ENCODE measurements at places on chromosomes 12 and 14.

GRCh38 chr14:100096656-100097055 lies 31.4 kb downstream of the EVL start:
- DNase-seq: peak; percentile 18

DNA sequence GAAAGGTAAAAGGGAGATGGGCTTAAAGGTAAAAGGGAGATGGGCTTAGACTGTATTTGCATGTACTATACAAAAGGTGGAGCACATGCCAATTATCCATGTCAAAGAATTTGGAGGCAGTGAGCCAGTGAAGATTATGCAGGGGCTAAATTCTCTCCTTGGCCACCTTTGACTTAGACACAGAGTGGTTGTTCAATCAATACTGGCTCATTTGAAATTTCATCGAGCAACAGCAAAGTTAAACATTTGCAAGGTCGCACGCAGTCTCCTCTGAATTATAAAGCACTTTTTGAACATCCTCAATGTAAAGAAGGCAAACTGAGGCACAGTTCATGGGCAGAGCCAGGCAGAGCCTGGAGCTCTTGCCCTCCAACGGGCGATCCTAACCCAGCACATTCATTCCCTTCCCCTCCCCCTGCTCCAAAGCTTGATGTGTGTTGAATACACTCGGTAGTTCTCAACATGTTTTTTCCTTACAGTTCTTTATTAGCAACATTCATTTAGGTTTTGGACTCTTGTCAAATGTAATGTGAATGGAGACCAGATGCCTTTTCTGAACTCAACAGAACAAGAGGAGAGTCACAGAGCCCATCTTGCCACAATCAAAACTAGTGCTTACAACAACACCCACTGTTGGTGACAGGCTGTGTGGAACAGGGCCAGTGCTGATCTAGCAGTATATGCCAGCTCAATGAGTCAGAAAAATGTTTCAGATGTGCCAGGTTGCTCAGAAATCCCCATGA lies 169.7 kb upstream of the G2E3 start:
- no peak for DNase-seq

DNA sequence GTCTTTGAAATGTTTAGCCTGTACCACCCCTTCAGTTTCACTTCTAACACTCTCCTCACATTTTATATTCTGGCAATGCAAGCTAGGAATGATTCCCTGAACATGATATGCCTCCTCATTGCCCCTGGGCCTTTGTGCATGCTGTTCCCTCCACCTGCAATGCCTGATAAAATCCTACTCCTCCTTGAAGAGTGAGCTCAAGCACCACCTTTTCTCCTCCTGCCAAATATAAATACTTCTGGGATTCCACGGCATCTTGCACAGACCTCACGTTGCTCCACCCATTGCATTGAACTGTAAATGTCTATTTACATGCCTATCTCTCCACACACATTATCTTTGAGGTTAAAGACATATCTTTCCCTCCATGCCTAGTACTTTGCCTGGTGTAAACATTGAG lies 21.1 kb downstream of the NKX2-1 start:
- DNase-seq: no peak

- DNase-seq: peak; percentile 75
These were observed at the start of gene HOXC5 for GRCh38 chr12:54032627-54033100. TSS of gene HOXC5 (plus strand) at chr12:54033050. CDS start at chr12:54033123, 73 bp downstream.

GRCh38 chr12:13948621-13949020 lies 32.8 kb downstream of the GRIN2B start:
- DNase-seq: no peak

GRCh38 chr12:15669256-15669948 lies 119.8 kb downstream of the EPS8 start:
- no peak for DNase-seq

GRCh38 chr12:88553941-88554658 lies 26.2 kb downstream of the KITLG start:
- no peak for DNase-seq

DNA sequence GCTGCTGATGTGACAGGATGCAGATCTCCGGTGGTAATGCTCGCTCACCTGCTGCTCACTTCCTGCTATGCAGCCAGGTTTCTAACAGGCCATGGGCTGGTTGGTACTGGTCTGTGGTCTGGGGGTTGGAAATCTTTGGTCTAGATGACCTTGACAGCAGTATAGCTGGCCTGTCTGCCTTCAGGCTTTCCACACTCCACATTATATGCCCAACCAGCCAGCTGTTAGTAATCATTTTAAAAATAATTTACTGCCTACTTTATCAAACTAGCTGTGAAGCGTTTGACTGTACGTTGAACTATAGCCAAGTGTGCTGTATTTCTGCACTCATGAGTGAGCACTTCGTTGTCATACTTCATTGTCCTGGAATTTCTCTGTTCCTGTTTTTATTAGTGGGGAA lies 424.0 kb upstream of the GARIN6 start:
- no peak for DNase-seq

DNA sequence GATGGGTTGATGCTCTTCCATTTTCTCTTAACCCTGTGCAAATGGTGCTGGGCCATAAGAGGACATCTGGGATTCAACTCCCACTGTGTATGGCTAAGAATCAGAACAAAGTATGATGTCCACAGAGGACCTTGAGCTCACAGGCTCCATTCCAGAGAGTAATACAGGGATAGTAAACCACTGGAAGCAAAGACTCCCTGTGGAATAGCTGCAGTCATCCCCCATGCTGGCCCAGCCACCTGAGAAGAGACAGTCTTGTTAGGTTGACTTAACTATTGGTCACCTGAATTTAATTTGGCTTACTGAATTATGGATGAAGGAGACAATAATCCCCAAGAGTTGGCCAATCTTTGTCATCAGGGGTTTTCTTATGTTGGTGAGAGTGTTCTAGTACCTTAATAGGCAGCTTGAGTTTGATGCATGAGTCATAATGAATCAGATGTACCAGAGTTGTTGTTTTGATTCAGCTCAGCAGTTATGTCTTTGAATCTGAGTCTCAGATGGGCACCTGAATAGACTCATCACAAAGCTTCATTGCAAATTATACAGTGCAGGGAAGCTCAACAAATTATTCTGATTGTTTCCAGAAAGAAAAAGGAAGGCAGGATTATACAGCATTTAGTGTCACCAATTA lies 122.7 kb downstream of the SSPN start:
- DNase-seq: peak; percentile 58

GRCh38 chr12:108477055-108477880 lies 37.8 kb upstream of the FICD start:
- DNase-seq: no peak

DNA sequence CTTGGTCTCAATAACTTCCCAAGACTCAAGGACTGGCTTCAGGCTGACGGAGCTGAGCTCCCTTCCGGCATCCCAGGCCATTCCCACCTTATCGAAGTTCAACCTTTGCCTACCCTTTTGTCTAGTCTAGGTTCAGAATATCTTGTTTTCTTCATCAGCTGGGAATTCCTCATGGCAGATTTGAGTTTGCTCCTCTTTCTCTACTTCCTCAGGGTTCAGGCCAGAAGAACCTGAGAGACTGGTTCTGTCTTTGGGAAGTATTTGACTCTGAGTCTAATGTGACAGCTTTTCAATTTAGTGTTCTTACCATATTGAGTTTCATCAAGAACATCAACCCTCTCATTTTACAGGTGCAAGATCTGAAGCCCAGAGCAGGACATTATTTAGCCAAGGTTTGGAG lies 2.1 kb downstream of the BIN2 start:
- no peak for DNase-seq

- DNase-seq: no peak
These were observed 28.5 kb downstream of the CD9 start for GRCh38 chr12:6228535-6229223.

GRCh38 chr14:63273717-63274655 lies 44.7 kb downstream of the GPHB5 start:
- DNase-seq: no peak

DNA sequence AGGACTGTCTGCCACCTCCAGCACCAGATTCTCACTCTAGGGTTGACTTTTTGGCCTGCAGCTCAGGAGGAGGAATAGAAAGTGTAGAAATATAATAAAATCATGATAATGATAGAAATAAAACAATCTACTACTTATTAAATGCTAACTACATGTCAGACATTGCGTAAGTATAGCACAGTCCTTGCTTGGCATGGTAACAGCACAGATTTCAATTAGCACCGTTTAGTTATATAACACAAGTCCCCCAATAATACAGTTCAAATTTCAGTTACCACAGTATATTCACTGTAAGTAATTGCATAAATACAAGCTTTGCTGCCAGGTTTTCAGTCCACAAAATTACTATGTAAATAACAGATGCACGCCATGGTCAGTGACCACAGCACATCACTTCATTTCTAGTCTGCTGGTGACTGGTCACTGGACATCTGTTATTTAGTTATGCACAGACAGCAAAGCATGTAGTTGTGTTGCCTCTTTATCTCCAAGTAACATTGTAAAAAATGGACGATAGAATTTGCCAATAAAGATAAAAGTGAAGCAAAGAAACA lies 6.5 kb upstream of the GLT8D2 start:
- DNase-seq: no peak

GRCh38 chr14:100568998-100569733 lies 18.1 kb downstream of the BEGAIN start:
- no peak for DNase-seq

DNA sequence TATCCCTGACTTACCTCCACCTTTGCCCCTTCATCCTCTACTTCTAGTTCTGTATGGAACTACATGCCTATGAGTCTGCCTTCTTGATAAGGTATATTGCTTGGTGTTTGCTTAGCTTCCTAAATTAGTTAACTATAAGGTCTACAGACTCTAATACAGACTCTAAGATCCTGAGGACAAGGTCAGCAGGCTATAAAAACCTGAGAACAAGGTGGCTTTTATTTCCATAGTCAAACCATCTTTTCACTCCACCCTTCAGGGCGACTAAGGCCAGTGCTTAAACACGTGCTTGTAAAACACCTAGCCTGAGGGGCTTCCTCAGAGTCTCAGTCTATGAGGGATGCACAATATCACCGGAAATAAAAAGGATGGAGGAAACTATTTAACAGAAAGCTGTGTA lies 36.1 kb upstream of the COL2A1 start:
- no peak for DNase-seq

DNA sequence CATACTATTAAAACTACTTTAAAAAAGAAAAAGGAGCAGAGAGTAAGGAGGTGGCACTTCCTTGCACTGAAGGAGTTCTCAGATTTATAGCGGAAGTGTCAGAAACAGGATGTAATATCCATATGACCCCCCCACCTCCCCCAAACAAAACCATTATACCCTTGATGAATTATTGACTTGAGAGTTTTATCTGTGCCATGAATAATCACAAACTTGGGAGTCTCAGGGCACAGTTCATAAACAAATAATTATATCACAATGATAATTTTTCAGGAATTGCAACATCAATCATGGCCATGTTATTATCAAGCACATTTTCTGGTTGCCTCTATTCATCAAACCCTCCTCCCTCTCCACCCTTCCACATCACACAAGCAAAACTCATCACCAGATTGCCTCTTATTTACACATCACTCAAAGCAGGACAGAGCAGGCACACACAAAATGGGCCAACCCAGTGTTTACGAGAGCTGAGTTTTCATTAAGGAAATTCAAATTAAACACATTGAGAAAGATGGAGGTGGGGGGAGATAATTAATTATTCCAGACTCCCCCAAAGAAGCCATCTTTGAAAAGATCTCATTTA lies 141.4 kb downstream of the EGLN3 start:
- DNase-seq: no peak

GRCh38 chr12:68579254-68579653 lies 31.4 kb upstream of the RAP1B start:
- DNase-seq: no peak

DNA sequence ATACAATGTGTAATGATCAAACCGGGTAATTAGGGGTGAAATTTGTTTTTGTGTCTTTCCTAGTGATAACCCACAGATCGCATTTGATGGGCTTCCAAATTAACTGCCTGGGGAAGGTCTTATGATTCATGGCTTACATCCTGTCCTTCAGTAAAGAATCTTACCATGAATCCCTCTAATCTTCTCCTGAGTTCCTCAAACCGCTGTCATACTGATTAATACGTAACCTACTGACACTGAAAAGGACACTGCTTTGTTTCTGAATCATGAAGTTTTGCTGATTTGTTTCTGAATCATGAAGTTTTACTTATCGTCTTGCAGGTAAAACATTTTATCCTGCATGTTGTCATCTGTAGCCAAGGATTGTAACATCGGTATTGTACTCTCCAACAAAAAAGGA lies 52.0 kb upstream of the CRY1 start:
- DNase-seq: no peak

DNA sequence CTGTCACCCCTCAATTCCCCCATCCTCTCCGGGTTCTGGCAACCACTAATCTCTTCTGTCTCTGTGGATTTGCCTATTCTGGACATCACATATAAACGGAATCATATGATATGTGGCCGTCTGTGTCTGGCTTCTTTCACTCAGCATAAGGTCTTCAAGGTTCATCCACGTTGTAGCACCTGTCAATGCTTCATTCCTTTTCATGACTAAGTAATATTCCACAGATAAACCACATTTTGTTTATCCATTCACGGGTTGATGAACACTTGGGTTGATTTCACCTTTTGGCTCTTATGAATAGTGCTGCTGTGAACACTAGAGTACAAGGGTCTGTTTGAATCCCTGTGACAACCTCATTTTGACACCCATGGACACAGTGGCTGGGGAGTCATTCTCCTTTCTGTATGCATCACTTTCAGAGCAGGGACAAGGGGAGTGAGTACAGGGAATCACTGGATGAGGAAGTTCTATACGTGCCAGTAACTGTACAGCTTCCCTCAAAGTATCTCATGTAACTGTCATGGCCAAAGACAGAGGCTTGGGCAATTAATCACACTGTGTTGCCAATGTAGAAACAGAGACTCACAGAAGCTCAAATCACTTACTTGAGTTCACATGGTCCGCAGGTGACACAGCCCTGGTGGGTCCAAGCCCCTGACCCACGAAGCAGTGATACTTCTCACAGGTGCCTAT lies 10.9 kb upstream of the TESC start:
- peak; percentile 36 for DNase-seq

GRCh38 chr14:100341301-100342031 lies 18.3 kb downstream of the SLC25A47 start:
- peak; percentile 96 for DNase-seq

- no peak for DNase-seq
These were observed 6.1 kb upstream of the GPRC5A start for GRCh38 chr12:12885096-12885792.

GRCh38 chr12:110039085-110039807 lies 9.1 kb downstream of the C12orf76 start:
- peak; percentile 78 for DNase-seq

DNA sequence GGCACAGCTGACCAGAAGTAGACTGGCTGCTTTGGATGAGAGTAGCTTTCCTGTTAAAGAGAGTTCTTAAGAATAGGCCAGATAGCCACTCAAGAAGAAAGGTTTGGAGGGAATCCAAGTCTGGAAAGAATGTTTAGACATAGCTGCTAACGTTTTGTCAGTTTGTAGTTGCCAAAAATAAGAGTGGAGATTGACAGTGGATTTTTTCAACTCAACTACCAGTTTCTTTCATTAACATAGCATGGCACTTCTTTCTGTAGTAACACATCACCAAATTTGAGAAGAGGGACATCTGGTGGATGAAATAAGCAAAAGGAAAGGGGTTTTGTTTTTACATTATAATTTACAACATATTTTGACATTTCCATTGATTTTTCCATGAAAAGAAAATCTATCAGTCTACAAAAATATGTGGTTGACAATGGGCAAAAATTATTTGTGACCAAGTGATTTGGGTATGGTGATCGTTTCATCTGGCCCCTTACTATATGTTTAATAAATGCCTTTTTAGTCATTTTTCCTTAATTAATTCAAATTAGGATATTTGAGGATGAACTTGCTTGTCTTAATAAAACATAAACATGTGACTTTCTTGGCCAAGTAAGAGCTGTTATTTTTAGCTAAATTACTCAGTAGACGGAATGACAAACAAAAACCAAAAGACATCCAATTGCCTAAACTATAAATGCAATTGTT lies 71.1 kb downstream of the PTPRR start:
- no peak for DNase-seq

GRCh38 chr12:54765652-54766051 lies 88.7 kb upstream of the MUCL1 start:
- DNase-seq: no peak

Measured in suppressor macrophage treated with lipopolysaccharide for 1 hour (primary cell).